ENCODE measurements at places on chromosomes 2 and 18.
A peak's percentile ranks its signal among the peaks of the same experiment; 100 is the strongest.

- DNase-seq, result peak; percentile 29
Measured at GRCh38 chr2:109238580-109238979, 109.6 kb downstream of the SH3RF3 start.

- no peak for DNase-seq
Measured at GRCh38 chr2:60972889-60973656, 44.4 kb upstream of the PEX13 start.

DNA sequence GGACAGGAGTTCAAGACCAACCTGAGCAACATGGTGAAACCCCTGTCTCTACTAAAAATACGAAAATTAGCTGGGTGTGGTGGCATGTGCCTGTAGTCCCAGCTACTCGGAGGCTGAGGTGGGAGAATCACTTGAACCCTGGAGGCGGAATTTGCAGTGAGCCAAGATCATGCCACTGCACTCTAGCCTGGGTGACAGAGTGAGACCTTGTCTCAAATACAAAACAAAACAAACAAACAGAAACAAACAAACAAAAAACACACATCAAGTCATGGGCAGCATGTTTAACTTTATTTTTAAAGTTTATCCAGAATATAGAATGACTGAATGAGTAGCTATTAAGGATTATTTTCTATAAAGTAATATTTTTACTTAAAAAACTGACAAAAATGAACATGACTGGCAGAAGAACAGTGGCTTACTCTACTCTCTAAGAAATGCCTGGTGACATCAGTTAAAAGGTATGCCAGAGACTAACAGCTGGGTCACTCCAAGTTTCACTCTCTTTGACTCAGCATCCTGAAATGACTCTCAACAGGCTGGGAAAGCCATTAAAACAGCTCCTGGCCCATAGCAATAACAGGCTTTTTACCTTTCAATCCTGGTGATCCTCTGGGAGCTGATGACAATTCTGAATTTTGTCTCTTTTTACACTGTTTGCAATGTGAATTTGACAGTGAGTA lies 281.6 kb upstream of the STON1 start:
- DNase-seq, result no peak

DNA sequence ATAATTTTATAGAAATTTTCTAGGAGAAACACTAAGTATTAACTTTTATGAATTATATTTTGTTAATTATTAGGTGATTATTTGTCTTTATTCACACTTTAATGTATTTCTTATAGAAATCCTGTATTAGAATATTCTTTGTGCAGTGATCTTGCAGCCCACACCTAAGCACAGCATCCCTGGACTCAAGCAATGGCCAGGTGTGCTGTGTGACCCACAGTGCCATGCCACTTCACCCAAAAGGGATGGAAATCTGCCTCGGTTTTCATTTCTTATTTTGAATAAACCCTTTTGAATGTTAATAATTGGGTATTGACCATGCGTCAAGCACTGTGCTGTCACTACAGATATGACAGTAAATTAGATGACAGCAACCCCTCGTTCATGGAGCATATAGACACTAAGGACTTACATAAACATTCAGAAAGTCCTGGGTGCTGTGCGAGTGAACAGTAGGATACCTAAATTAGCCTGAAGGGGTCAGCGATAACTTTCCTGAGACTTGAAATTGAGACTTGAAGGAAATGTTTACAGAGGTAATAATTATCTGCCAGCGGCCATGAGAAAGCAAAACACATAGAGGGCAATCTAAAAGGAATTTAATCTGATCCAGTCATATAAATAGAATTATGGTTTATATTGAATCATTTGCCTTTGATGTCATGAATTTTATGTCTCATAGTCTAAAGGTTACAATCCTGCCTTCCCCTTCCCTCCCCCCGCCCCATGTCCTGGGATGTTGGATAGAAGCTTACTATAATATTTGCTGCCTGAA lies 52.7 kb upstream of the CALCRL start:
- DNase-seq, result no peak

DNA sequence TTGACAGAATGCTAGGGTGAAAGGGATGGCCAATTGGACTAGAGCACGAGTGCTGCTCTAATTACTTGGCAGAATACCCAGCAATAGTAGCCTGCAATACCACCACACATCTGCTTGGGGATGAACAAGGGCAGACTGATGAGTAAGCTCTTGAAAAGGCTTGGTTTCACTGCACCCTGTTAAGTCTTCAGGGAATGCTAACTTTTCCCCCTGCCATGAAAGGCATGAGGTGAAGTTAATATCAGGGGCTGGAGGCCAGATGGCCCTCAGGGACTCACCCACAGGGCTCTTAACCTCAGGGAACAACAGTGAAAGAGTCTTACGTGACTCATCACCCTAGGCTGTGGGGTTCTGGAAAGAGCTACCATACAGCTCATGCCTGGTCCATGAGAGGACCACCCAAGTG lies 51.7 kb upstream of the MYL1 start:
- no peak for DNase-seq

- DNase-seq, result no peak
Measured at GRCh38 chr2:241035818-241036396, 37.5 kb downstream of the SNED1 start.

DNA sequence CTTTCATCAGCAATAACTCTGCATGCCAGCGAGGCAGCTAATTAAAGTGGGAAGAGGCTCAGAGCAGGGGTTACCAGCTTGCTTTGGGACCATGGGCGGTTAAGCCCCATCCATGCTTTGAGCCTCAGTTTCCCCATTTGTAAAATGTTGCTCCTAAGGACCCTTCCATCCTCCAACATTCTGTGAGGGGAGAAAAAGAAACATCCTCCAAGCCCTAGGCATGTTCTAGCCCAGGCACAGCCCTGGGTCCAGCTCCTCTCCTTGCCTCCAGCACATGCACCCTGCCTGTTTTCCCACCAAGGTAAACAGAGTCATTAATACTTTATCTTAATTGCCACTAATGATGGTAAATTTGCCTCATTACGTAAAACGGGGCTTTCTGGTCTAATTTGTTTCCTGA lies 113.3 kb upstream of the MYCN start:
- DNase-seq, result no peak
